NCI-H2029 (cell line): ENCODE measurements at places on chromosomes 1 and 21.
A peak's percentile ranks its signal among the peaks of the same experiment; 100 is the strongest.

DNA sequence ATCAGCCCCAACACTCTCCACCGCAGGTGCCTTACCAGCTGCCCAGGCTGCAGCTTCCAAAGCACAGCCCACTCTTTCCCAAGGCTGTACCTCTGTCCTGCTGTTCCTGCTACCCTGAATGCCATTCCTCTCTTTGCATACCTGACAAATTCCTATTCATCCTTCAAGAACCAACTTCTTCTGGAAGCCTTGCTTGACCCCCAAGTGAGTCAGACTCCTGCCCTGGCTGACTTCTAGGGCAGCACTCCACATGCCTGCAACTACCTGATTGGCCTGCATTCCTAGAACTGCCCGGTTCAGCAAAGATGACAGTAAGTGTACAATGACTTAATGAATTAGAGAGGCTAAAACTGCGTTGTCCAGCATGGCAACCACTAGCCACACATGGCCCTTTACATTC is 20.8 kb upstream of the PDZK1IP1 start:
- DNase-seq = no peak

DNA sequence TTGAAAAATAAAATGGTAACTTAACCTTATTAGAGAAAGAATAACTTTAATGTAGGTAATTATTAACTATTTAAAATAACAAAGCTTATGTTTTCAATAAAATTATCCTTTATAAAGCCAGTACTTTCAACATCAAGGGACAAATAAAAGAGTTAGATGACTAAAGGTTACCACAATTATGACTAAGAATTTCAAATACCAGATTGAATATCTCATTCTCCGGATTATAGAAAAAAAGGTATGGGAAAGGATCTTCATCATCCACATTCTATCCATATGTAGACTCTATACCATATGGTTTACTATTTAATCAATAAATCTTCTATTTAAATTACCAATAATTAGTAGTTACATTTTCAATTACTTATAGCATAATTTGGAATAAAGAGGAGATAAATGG is 62.8 kb downstream of the TOR3A start:
- DNase-seq = no peak

DNA sequence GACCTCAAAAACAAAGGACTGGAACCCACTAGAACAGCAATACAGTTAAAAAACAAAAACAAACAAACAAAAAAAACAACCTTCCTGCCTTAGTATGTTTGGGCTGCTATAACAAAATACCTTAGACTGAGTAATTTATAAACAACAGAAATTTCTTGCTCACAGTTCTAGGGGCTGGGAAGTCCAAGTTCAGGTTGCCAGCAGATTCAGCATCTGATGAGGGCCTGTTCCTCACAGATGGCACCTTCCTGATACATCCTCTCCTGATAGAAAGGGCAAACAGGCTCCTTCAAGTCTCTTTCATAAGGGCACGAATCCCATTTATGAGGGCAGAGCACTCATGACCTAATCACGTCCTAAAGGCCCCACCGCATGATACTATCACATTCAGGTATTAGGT is 55.9 kb downstream of the TIAM1 start:
- no peak for DNase-seq

- no peak for DNase-seq
Measured at GRCh38 chr1:109634771-109635750, 15.4 kb downstream of the AMPD2 start.

- DNase-seq = no peak
Measured at GRCh38 chr1:90512441-90512840, 204.7 kb downstream of the BARHL2 start.

GRCh38 chr1:174157157-174157806 is 2.0 kb upstream of the RABGAP1L start:
- DNase-seq = no peak

DNA sequence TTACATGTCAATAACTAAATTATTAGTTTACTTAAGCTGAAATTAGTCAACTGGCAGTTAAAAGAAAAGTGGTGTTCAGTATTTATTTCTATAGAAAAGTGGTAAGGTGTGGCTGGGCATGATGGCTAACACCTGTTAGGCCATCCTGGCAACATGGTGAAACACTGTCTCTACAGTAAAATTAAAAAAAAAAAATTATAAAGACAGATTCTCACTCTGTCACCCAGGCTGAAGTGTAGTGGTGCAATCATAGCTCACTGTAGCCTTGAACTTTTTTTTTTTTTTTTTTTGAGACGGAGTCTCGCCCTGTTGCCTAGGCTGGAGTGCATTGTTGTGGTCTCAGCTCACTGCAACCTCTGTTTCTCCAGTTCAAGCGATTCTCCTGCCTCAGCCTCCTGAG is 32.9 kb downstream of the WNT4 start:
- DNase-seq = no peak

DNA sequence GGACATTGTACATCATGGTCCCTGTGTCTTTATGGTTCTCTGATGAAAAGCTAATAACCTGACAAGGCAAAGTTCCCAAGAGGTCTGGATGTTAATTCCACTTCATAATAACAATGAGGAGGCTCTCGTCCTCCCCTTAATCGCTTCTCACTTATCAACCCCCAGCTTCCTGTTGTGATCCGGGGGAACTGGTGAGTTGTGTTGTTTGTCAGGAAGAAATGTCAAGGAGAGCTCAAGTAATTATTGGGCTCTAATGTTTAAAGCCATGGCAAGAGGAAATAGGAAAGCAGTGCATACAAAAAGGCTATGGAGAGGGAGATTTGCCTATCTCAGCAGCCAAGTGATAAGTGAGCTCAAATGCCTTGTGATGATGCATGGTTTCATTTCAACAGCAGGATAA is 42.8 kb upstream of the RASAL2 start:
- DNase-seq = no peak

- no peak for DNase-seq
Measured at GRCh38 chr1:26469558-26469957, 2.7 kb upstream of the HMGN2 start.

DNA sequence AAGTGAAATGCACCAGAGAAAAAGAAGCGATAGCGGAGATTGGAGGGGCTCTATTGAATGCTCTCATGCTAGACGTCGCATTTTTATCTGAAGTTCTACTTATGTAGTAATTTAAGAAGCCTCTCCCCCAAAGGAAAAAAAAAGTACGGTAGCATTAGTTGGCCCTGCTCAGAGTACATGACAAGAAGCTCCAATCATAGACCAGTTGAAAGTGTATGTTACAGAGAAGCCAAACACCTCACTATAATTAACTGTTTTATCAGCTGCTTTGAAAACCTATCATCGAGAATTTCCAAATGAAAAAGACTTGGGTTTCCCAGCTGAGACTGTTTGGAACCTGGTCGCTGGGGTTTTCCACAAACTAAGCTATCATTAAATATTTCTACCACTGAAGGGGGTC is 19.6 kb upstream of the OVAAL start:
- no peak for DNase-seq

DNA sequence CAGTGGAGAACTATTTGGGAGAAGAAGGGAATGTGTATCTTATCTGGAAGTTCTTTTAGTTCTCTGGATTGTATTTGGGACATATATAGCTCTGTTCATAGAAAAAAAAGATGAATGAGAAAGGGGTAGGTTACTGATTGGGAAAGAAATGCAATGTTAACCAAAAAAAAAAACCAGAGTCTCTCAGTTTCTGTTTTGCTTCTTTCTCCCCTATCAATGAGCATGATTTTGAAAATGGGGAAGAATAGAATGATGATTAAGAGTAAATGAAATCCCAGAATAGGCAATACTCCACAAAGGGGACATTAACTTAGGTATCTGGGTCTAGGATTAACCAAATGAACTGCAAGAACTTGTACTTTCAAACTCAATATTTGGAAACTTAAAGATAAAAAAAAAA is 92.9 kb downstream of the RHOU start:
- no peak for DNase-seq

GRCh38 chr1:9689011-9689706 is 37.6 kb downstream of the PIK3CD start:
- DNase-seq = peak; percentile 27

GRCh38 chr1:82538876-82539275 is 738.1 kb downstream of the ADGRL2 start:
- no peak for DNase-seq

GRCh38 chr1:241800640-241801039 is 47.4 kb upstream of the EXO1 start:
- no peak for DNase-seq
